ENCODE measurements at places on chromosomes 1 and 21. TPM values are rescaled to one million over a fixed set of nuclear protein-coding genes. Genes with fewer than 3 reads are reported as not detected.

GRCh38 chr1:209657918-209658317 lies 5.7 kb upstream of the LAMB3 start:
- no peak for DNase-seq

GRCh38 chr1:45378184-45378583 lies 37.9 kb upstream of the MUTYH start:
- no peak for DNase-seq

- DNase-seq: no peak
These were observed 432.8 kb downstream of the KIF26B start for GRCh38 chr1:245587435-245588115.

DNA sequence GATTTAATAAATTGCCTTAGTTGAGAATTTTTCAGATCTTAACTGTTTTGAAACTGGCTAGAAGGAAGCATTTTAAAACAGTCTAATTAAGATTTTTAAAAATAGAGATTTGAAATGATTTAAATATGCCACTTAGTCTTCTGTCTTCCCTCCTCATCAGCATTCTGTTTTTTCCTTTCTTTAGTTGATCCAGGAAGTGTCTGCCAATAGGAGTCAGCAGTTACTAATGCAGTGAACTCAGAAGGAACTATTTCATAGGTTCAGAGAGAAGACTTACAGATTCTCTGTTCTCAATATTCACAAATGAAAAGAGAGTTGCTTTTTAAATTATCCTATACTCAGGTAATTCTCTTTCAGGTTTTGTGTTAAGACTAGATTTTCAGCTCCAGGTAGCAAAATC lies 84.5 kb downstream of the RPS6KC1 start:
- DNase-seq: no peak

GRCh38 chr1:96487971-96488370 lies 233.6 kb upstream of the PTBP2 start:
- no peak for DNase-seq

GRCh38 chr1:225757927-225758656 lies 19.5 kb upstream of the SRP9 start:
- no peak for DNase-seq

DNA sequence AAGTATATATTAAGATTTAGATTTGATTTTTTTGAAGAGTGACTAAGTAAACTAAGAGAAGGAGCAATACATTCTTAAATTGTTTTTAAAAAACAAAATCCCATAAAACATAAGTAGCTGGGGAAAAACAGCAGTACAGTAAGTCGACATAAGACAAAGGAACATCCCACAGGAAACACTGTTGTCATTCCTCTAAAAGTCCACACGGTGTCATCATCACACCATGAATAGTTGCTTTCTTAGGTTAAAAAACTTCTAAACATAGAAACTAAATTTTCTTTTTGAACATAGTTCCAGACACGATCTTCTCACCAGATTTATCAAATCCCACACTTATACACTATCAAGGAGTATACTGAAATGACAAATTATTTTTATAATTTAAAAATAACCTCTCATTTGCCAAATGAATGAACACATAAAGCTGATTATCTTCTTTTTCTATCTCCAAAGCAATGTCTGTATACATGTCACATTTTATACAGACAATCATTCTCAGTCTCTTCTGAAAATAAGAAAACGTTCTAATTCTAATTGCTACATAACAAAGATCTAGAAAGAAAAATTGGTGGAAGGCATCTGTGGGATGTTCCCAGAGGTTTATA lies 15.8 kb downstream of the ODF2L start:
- peak; percentile 73 for DNase-seq

DNA sequence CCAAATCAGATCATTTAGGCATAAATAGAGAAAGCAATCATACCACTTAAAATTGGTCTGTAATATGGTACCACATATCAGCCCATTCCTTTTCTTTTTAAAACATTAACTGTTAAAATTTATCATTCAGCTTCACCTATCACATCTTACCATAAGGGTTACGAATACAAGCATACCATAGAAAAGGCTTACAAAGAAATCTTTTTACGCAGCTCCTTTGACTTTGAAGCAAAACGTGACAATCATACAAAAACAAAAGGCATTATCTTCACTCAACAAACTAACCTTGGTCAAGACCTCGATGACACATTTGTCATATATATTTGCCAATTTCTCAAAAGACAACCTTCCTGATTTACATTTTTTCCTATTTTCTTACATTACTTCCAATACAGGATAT lies 169.0 kb downstream of the SMYD3 start:
- no peak for DNase-seq

DNA sequence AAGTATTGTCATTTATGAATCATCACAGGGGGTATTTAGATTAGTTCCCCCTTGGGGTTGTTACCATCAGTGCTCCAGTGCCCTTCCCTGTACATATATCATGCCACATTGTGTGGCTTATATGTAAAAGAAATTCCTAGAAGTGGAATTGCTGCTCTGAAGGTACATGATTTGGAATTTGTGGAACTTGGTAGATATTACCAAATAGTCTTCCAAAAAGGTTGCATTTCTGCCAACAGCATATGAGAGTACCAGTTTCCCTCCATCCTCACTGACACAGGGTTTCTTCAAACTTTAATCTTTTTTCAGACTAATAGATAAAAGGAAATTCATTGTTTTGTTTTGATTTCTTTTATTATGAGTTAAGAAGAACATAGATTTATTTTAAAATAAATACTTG lies 41.3 kb downstream of the AKNAD1 start:
- no peak for DNase-seq

- no peak for DNase-seq
These were observed 33.8 kb downstream of the HS2ST1 start for GRCh38 chr1:86948212-86948611.

DNA sequence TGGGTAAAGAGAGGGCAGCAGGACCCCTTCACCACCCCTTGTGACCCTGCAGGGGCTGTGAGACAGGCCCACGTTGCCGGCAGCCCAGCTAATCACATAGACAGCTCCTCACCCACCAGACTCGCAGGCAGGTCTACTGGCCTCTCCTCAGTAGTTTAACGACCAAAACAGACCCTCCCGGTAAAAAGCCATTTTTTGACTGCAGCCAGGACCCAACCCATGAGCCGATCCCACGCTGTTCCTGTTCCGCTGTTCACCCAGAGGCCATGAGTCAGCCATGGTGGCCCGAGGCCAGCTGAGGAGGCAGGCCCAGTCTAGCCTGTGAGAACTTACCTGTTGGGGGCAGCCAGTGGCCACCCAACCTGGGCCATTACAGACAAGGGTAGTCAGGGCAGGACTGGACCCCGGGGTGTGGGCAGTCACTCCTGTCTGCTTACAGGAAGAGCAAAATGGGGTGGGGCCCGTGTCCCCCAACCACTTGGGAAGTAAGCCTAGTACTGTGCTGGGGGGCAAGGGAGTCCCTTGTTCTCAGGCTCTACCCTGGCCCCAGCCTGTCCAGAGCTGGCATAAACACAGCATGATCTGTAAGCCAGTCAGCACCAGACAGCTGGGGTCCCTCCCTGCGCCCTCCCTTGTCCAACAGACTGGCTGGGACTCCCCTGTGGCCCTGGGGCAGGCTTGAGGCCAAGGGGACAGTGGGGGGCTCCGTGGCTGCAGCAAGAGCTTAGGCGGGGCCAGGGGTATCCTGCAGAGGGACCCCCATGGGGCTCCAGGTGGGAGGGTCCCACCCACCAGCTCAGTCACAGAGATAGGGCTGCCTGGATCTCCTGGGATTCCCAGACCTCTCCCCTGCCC lies 61.9 kb downstream of the WNT9A start:
- DNase-seq: no peak

DNA sequence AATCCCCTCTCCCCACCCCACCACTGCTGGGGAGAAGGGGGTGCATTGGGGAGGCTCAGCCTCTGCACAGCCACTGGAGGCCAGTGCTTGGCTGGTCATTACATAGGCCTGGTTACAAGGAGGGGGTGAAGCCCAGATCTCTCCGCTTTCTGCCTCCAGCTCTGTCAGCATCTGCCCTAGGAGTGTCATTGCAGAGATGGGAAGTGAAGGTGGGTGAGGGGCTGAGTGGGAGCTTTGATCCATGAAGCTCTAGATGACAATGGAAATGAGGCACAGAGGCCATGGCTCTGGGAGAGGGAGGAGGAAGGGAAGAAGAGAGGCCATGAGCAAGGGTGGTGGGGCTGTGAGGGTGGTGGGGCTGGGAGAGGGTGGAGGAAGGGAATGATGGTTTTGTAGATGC lies 411.6 kb downstream of the MATN1 start:
- no peak for DNase-seq

DNA sequence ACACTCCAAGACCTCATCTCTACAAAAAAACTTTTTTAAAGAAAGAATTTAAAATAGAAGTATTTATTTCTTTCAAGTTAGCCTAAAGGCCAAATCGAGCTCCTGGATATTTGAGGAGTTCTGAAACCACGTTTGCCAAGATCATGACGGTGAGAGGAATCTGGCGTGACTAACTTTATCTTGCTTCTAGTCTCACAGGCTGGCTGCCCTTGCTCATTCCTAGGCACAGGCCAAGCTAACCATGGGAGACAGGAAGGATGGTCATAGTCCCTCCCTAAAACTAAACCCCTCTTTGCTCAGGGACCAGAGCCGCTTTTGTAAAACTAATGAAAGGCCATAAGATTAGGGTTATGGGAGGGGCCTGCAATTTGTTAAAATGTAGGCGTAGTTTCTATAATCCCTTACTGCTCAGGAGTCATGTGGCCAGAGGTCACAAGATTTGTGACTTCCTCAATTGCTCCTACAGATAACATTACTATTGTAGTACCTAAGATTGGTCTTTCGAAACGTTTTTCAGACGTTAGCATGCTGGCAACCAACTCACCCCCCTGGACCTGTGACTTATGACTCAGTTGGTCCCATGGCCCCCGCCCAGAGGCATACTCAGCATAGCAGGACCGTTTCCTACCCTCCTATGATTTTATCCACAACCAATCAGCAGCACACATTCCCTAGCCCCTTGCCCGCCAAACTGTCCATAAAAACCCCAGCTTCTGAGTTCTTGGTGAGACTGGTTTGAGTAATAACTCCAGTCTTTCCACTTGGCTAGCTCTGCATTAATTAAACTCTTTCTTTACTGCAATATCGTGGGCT lies 425.0 kb downstream of the SMYD3 start:
- no peak for DNase-seq

DNA sequence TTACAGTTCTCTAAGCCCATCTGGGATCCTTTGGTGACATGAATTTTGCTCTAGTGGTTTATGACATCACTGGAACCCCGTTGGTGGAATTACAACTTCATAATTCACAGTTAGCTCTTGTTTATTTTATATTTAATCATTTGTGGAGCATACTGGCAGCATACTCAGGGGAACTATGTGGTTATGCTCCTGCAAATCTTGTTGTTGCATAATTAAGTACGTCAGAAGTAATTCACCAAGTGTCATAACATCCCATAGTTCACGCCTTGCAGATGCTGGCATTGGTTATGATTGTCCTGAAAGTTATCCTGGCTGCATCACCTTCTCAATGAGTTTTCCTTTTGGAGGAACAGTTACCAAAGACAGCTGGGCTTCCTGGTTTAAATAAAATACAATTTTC lies 16.5 kb downstream of the PRRX1 start:
- no peak for DNase-seq

GRCh38 chr1:194133152-194133551 lies 946.7 kb upstream of the B3GALT2 start:
- no peak for DNase-seq

GRCh38 chr1:81834921-81835698 lies 34.4 kb downstream of the ADGRL2 start:
- no peak for DNase-seq

GRCh38 chr1:220708936-220709801 lies 19.0 kb downstream of the C1orf115 start:
- no peak for DNase-seq

DNA sequence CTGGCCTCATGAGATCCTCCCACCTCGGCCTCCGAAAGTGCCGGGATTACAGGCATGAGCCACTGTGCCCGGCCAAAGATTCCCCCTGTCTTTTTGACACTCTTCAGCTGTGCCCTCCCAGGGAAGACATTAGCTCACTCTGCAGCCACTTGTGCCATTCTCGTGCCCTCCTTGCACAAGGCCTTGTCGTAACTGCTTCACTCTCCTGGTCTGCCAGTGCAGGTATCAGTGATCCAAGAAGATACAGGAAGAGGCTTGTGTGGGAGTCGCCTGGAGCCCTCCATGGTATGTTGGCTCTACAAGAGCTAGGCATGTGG lies 22.0 kb upstream of the WDR26 start:
- no peak for DNase-seq

- peak; percentile 17 for DNase-seq
These were observed 61.7 kb downstream of the FCRL5 start for GRCh38 chr1:157490467-157491165.

DNA sequence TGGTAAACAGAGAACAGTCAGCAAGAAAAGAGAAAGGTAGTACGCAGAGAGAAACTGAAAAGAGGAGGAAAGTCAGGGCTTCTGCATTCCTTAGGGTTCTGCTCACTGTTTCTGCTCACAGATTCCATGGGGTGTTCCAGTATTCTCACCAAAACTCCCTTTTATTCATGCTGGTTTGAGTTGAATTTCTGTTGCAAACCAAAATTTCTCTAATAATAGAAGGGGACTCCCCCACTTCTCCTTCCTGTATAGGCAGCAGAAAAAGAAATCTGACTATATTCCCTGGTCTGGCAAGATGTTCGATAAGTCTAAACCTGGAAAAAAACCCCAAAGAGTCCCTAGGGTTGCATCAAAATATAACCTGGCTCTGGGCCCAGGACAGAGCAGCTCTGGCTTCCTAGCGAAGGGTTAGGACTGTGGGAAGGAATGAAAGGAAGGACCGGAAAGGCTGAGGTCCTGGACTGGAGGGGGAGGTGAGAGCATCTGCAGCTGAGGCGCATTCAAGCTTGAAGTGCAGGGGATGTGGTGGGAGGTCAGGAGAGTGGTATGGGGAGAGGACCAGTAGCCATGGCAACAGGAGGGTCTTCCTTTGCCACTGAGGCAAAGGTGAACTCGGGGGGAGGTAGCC lies 18.8 kb upstream of the RGS16 start:
- no peak for DNase-seq

DNA sequence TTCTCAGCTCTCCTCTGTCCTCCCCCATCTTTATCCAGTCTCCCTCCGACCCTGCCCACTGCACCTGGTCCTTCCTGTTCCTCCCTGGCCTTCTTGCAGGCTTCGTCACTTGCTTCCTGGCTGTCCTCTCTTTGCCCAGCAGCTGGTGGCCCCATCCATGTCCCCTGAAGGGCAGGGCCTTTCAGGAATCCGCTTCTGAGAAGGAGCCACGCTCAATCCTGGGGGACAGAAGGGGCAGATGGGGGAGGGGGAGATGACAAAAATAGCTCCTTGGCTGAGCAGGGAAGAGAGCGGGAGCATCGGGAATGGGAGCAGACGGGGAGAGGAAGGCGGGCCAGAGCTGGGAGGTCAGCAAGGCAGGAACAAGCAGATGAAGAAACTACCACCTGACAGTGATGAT lies 40.7 kb downstream of the SLC30A1 start:
- no peak for DNase-seq

- no peak for DNase-seq
These were observed 15.4 kb downstream of the GJA4 start for GRCh38 chr1:34808051-34808810.

GRCh38 chr1:81430955-81431623 lies 369.6 kb upstream of the ADGRL2 start:
- DNase-seq: no peak

- DNase-seq: no peak
These were observed 19.9 kb upstream of the ABCB10 start for GRCh38 chr1:229578168-229579058.

The IRF6 gene
- 0.64 TPM for total RNA-seq

The PRAMEF6 gene
- total RNA-seq: not detected

The TMEM125 gene
- not detected for total RNA-seq

The HAX1 gene
- total RNA-seq: 110 TPM

The RAB13 gene
- total RNA-seq: 70.6 TPM

The SPRR2B gene
- total RNA-seq: not detected

The MFSD2A gene
- total RNA-seq: 1.2 TPM

The LCE3E gene
- not detected for total RNA-seq

The ZFP69B gene
- 11.6 TPM for total RNA-seq

The HTR6 gene
- 0.10 TPM for total RNA-seq

The UBAP2L gene
- total RNA-seq: 227 TPM

The PDPN gene
- 0.28 TPM for total RNA-seq

All from Panc1 (cell line).